ENCODE measurements at places on chromosomes 11 and 22. TPM values are rescaled to one million over a fixed set of nuclear protein-coding genes. Genes with fewer than 3 reads are reported as not detected.

The ART1 gene
- total RNA-seq, result not detected

The CENPM gene
- total RNA-seq, result not detected

The KRTAP5-7 gene
- total RNA-seq, result not detected

GRCh38 chr11:2185324-2186085 is 13.9 kb upstream of the TH start:
- H3K4me3 ChIP-seq, result no peak overlapping the region
- no peak for DNase-seq
- H3K27ac ChIP-seq, result no peak overlapping the region
- H3K27me3 ChIP-seq, result no peaks in the 10 kb centered on the region
- H3K4me1 ChIP-seq, result no peaks in the 10 kb centered on the region
- H3K36me3 ChIP-seq, result no peaks in the 10 kb centered on the region

DNA sequence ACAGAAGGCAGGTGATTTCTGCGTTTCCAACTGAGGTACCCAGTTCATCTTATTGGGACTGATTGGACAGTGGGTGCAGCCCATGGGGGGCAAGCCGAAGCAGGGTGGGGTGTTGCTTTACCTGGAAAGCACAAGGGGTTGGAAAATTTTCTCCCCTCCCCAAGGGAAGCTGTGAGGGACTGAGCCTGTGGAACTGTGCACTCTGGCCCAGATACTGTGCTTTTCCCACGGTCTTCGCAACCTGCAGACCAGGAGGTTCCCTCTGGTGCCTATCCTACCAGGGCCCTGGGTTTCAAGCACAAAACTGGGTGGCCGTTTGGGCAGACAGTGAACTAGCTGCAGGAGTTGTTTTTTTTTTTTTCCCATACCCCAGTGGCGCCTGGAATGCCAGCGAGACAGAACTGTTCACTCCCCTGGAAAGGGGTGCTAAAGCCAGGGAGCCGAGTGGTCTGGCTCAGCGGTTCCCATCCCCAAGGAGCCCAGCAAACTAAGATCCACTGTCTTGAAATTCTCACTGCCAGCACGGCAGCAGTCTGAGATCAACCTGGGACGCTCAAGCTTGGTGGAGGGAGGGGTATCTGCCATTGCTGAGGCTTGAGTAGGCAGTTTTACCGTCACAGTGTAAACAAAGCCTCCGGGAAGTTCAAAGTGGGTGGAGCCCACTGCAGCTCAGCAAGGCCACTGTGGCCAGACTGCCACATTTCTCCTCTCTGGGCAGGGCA is 97.2 kb downstream of the JRKL start:
- H3K4me1 ChIP-seq, result no peaks in the 10 kb centered on the region
- no peaks in the 10 kb centered on the region for H3K27me3 ChIP-seq
- H3K4me3 ChIP-seq, result no peak overlapping the region
- DNase-seq, result no peak
- H3K27ac ChIP-seq, result no peak overlapping the region
- no peaks in the 10 kb centered on the region for H3K36me3 ChIP-seq

DNA sequence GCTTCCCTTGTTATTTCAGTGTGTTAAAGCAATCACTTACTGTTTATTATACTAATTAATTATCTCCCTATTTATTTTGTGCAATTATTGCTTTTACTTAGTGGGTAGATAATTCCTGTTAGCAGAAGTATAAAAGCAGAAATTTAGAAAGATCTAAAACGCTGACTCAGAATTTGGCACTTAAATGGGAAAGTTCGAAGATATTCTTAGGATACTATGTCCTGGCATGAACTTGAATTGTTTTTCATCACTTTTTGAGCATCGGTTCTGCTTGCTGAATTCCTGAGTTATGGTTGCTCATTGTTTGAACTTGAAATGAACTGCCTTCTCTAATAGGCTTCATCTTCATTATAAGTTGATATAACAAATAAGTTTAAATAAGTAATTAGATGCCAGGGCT is 325.4 kb downstream of the JRKL start:
- H3K4me3 ChIP-seq, result no peak overlapping the region
- H3K36me3 ChIP-seq, result no peaks in the 10 kb centered on the region
- no peaks in the 10 kb centered on the region for H3K27me3 ChIP-seq
- H3K4me1 ChIP-seq, result no peaks in the 10 kb centered on the region
- no peak for DNase-seq

DNA sequence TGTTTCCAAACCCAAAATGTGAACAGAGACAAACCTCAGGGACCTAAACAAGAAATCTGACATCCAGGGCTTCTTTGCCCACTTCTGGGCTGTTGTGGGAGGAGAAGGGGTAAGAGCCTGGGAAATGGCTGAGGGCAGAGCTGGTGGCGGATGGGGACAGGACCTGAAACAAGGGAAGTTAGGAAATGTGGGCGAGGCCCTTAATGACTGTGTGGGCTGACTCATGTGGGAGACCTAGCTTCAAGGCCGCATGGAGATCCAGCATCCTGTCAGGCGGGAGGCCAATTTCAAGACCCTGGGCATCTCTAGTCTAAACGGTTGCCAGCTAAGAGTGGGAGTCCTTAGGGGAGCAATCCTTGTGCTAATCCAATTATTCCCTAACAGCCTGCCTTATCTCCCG is 2.1 kb upstream of the OAF start:
- H3K4me3 ChIP-seq, result no peak overlapping the region
- no peaks in the 10 kb centered on the region for H3K4me1 ChIP-seq
- no peak overlapping the region for H3K27ac ChIP-seq
- no peaks in the 10 kb centered on the region for H3K36me3 ChIP-seq
- peak; percentile 84 for DNase-seq
- no peaks in the 10 kb centered on the region for H3K27me3 ChIP-seq

GRCh38 chr22:41491374-41492100 is 22.6 kb downstream of the ACO2 start:
- H3K4me1 ChIP-seq, result no peaks in the 10 kb centered on the region
- peaks cover 7% of the 10 kb centered on the region for H3K36me3 ChIP-seq
- H3K4me3 ChIP-seq, result no peak overlapping the region
- no peak for DNase-seq
- H3K27ac ChIP-seq, result peak overlapping the region; percentile 50

- no peaks in the 10 kb centered on the region for H3K36me3 ChIP-seq
- H3K27ac ChIP-seq, result peak overlapping the region; percentile 93
- DNase-seq, result peak; percentile 89
- H3K4me3 ChIP-seq, result no peak overlapping the region
- H3K27me3 ChIP-seq, result no peaks in the 10 kb centered on the region
- H3K4me1 ChIP-seq, result peaks cover 100% of the 10 kb centered on the region
Observed at GRCh38 chr11:11977206-11977938, 31.1 kb downstream of the DKK3 start.

GRCh38 chr11:7555052-7555699 is 41.4 kb downstream of the PPFIBP2 start:
- no peaks in the 10 kb centered on the region for H3K27me3 ChIP-seq
- no peaks in the 10 kb centered on the region for H3K36me3 ChIP-seq
- peaks cover 7% of the 10 kb centered on the region for H3K4me1 ChIP-seq
- peak overlapping the region; percentile 71 for H3K27ac ChIP-seq
- H3K4me3 ChIP-seq, result no peak overlapping the region
- no peak for DNase-seq

GRCh38 chr11:132858223-132858622 is 674.1 kb downstream of the OPCML start:
- no peaks in the 10 kb centered on the region for H3K4me1 ChIP-seq
- no peak overlapping the region for H3K4me3 ChIP-seq
- H3K36me3 ChIP-seq, result no peaks in the 10 kb centered on the region
- H3K27me3 ChIP-seq, result no peaks in the 10 kb centered on the region
- DNase-seq, result no peak

DNA sequence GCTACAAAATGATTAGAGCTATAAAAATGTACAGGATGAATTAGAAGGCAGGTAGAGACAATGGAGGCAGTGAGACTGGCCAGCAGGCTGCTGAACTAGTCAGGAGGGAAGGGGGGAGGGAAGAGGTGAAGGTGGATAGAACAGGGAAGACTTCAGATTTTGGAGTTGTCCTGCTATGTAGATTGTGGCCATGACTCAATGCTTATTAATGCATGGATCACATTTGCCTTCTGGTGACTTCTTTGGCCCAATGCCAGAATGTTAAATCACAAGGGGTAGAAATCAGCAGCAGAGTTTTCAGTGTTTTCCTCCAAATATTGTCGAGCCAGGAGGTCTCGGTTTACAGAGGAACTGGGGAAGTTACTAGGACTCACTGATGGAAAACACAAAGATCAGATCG is 346.6 kb downstream of the AASDHPPT start:
- H3K4me3 ChIP-seq, result no peak overlapping the region
- no peak overlapping the region for H3K27ac ChIP-seq
- no peak for DNase-seq
- H3K36me3 ChIP-seq, result no peaks in the 10 kb centered on the region

GRCh38 chr11:68212421-68213134 is 518 bp downstream of the KMT5B start:
- H3K4me1 ChIP-seq, result peaks cover 56% of the 10 kb centered on the region
- no peaks in the 10 kb centered on the region for H3K27me3 ChIP-seq
- H3K36me3 ChIP-seq, result no peaks in the 10 kb centered on the region
- peak overlapping the region; percentile 80 for H3K4me3 ChIP-seq
- DNase-seq, result peak; percentile 76

- no peak for DNase-seq
- H3K36me3 ChIP-seq, result no peaks in the 10 kb centered on the region
- no peaks in the 10 kb centered on the region for H3K27me3 ChIP-seq
- no peak overlapping the region for H3K4me3 ChIP-seq
- H3K27ac ChIP-seq, result no peak overlapping the region
- H3K4me1 ChIP-seq, result no peaks in the 10 kb centered on the region
Observed at GRCh38 chr11:100872951-100873740, 186.1 kb downstream of the ARHGAP42 start.
